ENCODE measurements at places on chromosomes 4 and X. TPM values are rescaled to one million over a fixed set of nuclear protein-coding genes. Genes with fewer than 3 reads are reported as not detected.

GRCh38 chr4:114132830-114133229, 153.4 kb upstream of the ARSJ start:
- no peaks in the 10 kb centered on the region for H3K36me3 ChIP-seq
- no peaks in the 10 kb centered on the region for H3K4me1 ChIP-seq
- DNase-seq, result no peak

GRCh38 chrX:73525928-73526690, 36.9 kb upstream of the CHIC1 start:
- H3K4me3 ChIP-seq, result no peak overlapping the region
- H3K27me3 ChIP-seq, result no peaks in the 10 kb centered on the region
- DNase-seq, result no peak
- no peak overlapping the region for H3K27ac ChIP-seq

DNA sequence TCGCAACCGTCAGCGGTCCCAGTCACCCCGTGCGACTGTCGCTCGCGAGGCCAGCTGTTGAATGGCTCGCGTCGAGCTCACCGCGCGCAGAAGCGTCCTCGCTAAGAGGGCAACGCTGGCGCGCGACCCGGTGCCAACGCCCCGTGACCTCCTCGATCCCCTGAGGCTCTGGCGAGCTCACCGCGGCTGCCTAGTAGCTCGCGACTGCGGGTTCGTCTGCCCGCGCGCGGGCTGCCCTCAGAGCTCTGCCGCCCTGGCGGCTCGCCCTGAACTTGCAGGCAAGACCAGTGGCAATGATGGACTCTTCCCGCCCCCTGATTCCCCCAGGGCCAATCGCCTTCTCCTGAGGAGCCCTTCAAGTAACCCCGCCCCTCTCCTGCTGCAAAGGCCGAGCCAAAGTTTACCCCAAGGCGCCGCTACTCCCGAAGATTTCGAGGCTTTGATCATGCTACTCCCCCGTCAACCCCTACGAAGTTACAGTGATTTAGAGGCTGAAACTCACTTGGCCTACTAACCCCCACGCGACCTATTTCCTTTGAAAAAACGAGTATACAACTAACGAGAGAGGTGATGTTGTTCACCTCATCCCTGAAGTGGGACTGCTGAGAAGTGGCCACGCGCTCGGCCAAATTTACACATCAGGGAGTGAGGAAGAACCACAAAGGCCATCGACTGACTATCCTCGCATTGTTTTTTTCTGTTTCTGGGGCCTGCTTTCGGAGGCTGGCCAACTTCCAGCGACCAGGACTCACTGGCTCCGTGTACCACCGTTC, 37.5 kb downstream of the PGRMC1 start:
- no peak overlapping the region for H3K27ac ChIP-seq
- DNase-seq, result peak; percentile 58
- no peak overlapping the region for H3K4me3 ChIP-seq
- no peaks in the 10 kb centered on the region for H3K4me1 ChIP-seq
- no peaks in the 10 kb centered on the region for H3K36me3 ChIP-seq
- peaks cover 15% of the 10 kb centered on the region for H3K27me3 ChIP-seq

DNA sequence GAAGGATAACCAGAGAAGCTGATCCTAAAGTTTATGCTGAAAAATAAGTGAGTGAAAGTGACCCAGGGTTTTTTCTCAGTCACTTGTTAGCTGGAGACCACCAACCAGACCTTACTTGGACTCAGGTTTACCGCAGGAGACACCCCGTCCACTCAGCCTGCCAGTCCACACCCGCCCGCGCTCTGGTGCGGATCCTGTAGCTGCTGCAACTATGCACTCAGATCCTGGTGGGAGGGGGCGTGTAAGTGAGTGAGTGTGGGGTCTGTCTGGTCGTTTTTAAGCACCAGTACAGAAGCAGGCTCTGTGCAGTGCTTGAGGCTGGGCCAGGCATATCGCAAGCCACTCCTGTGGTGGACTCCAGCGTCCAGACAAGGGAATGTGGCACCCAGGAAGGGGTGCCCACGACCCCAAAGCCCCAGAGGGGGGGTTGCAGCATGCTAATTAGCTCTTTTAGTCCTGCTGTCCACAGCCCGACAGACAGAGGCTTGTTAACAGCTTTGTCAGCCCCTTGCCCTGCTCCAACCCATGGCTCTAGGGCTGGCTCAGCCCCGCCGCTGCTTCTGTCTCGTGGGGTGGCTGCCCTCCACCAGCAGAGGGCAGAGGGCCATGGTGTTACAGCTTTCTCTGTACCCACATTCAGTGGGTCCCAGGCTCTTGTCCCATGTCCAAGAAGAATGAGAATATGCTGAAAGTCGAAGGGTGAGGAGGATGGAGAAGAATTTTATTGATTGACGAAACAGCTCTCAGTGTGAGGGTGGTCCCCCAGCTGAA, 40.4 kb upstream of the PPP1R2C start:
- H3K4me1 ChIP-seq, result no peaks in the 10 kb centered on the region
- H3K27ac ChIP-seq, result no peak overlapping the region

DNA sequence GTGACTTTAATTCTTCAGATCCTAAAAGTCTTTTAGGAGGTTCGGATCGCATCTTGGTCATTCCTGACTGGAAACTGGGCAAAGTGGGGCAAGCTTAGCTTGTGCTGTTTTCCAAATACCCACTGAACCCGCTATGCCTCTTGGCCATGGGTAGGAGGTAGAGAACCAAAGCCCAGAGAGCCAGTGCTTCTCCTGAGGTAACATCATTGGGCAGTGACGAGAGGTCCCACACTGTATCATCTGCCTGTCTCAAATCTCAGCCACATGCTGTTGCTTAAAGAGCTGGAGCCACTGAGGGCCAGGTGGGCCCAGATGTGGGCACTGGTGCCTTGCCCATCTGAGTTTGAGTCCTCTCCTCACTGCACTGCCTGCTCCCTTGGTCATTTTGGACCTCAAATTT, 68.2 kb downstream of the SLC2A9 start:
- no peak overlapping the region for H3K27ac ChIP-seq
- no peaks in the 10 kb centered on the region for H3K36me3 ChIP-seq
- no peak for DNase-seq
- H3K4me1 ChIP-seq, result no peaks in the 10 kb centered on the region

- DNase-seq, result peak; percentile 83
- no peaks in the 10 kb centered on the region for H3K4me1 ChIP-seq
- H3K27ac ChIP-seq, result peak overlapping the region; percentile 74
These were observed 2.2 kb downstream of the MAMLD1 start for GRCh38 chrX:150365051-150365989.

DNA sequence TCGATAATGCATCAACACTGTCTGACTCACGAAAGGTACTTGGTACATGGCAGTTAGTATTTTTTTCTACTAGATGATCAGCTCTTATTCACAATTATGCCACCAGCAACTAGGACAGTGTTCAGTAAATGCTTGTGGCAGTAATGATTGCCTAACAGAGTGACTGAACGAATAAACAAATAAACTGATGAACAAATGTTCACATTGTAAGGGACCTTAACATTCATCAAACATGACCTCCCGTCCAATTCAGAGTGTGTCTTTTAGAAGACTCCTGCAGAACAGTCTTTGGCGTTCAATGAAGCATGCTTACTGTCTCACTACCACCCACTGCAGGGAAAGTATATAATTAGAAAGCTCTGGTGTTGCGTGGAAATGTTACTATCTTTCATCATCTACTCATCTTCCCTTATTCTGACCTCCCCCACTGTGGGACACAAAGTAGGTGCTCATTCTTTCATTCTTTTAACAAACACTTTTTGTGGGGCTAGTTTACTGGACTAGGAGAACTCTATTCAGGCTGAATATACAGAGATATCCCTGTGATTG, 319.3 kb downstream of the RAB28 start:
- DNase-seq, result no peak
- H3K36me3 ChIP-seq, result no peaks in the 10 kb centered on the region
- H3K27me3 ChIP-seq, result no peaks in the 10 kb centered on the region
- H3K4me1 ChIP-seq, result no peaks in the 10 kb centered on the region

GRCh38 chr4:163554870-163555465, 60.5 kb downstream of the TMA16 start:
- H3K4me1 ChIP-seq, result peaks cover 7% of the 10 kb centered on the region
- no peaks in the 10 kb centered on the region for H3K27me3 ChIP-seq
- no peak for DNase-seq
- no peaks in the 10 kb centered on the region for H3K36me3 ChIP-seq

DNA sequence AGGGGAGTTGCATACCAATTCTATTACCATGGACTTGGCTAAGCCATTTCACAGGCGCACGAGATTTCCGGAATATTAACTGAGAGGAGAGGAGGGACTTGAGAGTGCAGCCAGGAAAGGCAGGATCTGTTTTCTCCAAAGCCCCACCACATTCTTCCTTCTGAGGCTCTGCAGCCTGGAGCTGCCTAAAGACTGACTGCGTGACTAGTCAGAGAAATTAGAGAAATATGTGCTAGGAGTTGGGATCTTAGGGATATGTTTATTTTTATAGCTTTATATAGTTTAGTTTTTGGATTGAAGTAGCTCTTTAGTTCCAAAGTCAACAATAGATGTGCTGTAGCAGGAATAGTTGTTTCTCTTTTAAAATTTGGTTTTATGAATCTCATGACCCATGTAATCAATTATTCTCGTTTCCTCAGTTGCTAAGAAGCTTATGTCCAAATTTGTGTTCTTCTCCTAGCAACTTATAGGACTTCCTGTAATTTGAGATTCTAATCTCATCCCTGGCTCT, 300.1 kb upstream of the DDX53 start:
- no peak overlapping the region for H3K4me3 ChIP-seq
- H3K27me3 ChIP-seq, result no peaks in the 10 kb centered on the region
- no peaks in the 10 kb centered on the region for H3K4me1 ChIP-seq
- no peaks in the 10 kb centered on the region for H3K36me3 ChIP-seq
- DNase-seq, result no peak
- H3K27ac ChIP-seq, result no peak overlapping the region

- peaks cover 6% of the 10 kb centered on the region for H3K4me1 ChIP-seq
- no peaks in the 10 kb centered on the region for H3K36me3 ChIP-seq
- DNase-seq, result no peak
These were observed 41.9 kb upstream of the RELL1 start for GRCh38 chr4:37728064-37728463.

GRCh38 chr4:176883108-176883550, 90.4 kb upstream of the VEGFC start:
- no peak overlapping the region for H3K27ac ChIP-seq
- DNase-seq, result no peak
- H3K27me3 ChIP-seq, result no peaks in the 10 kb centered on the region
- H3K4me1 ChIP-seq, result no peaks in the 10 kb centered on the region

- no peak overlapping the region for H3K4me3 ChIP-seq
- no peaks in the 10 kb centered on the region for H3K4me1 ChIP-seq
- no peak for DNase-seq
These were observed 53.4 kb upstream of the PITX2 start for GRCh38 chr4:110676241-110676640.

CFP gene
- 14.9 TPM for total RNA-seq

CT83 gene
- not detected for total RNA-seq

ZC4H2 gene
- total RNA-seq, result 6.7 TPM

HTRA3 gene
- total RNA-seq, result 25.0 TPM

VCX2 gene
- total RNA-seq, result not detected

KLB gene
- total RNA-seq, result 0.87 TPM
